ENCODE measurements at places on chromosomes 3 and 15.

- DNase-seq = no peak
Observed at GRCh38 chr3:57402675-57403074, 110.2 kb upstream of the ASB14 start.

GRCh38 chr3:176055836-176056235 lies 1141.4 kb downstream of the TBL1XR1 start:
- no peak for DNase-seq

DNA sequence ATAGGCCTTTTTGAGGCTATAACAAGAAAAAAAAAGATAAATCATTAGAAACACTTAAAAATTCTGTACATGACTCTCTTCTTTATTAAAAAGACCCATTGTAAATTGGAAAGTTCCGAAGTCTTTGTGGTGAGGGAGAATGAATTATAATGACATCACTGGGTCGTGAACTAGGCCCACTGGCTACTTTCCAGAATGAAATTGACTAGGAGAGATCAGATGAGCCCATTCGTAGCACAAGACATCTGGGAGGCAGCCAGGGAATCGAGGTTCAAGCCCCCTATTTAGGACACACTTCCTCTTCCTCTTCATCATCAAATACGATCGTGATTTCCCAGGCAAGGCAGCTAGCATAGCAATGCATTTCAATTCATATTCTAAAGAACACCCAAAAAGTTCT lies 889.8 kb upstream of the NR2F2 start:
- DNase-seq = no peak

- no peak for DNase-seq
Observed at GRCh38 chr3:69914395-69914794, 85.1 kb upstream of the SAMMSON start.

DNA sequence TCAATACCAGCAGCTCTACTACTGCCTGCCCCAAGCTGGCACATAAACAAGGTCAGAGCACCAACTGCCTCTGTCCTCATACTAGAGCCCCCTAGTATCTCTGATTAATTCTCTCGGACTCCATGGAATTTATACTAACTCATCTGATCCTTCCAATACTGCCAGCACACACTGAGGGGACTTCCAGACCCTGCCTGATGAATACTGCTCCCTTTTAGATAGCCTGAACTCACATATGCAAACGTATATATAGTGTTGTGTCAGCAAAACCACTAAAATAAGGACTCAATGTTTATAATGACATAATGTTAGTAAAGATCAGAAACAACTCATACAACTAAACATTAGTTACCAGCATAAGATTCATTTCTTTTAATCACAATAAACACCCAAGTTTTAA lies 25.0 kb downstream of the CEP70 start:
- DNase-seq = no peak

DNA sequence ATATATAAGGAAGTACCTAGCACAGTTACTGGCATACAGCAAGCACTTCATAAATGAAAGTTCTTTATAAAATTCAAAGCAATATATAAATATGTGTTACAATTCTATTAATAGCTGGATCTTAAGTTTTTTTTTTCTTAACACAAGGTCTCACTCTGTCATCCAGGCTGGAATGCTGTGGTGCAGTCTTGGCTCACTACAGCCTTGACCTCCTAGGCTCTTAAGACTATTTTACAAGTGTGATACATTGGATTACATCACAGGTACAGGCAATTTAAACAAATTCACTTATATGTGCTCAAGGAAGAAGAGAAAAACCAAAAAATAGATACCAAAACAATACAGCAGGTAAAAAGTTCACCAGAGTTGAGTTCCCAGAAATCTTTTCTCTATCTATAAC lies 60.6 kb downstream of the ZNF280D start:
- DNase-seq = no peak

DNA sequence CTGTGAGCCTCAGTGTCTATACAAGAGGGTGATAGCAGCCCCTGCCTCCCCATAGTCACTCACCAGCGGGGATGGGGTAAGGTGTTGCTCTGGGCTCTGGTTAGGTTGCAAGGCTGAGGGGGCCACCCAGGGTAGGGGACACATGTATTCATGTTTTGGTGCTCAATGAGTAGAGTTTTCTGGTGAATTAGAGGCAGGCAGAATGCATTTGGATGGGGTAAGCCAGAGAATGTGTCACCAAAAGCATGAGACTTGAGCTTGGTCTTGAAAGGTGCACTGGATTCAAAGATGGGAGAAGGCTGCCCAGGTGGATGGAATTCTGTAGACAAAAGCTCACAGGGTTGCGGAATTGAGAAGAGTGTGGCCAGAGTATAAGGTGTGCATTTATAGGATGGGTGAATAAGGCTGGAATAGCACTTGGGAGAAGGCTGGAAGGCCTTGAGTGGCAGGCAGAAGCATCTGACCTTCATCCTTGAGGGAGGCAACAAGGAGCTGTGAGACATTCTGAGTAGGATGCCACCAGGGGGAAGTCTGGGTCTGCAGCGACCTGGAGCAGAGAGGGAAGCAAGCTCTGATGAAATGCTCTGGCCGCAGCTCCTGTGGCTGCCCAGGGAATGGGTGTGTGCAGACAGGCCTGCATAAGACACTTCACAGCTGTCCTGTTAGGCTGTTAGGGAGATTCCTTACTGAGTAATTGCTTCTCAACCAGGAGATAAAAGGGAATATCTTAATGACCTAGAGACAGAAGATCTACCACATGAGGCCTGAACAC lies 149.6 kb downstream of the CHDH start:
- DNase-seq = peak; percentile 35

GRCh38 chr3:118765636-118766305 lies 268.9 kb downstream of the IGSF11 start:
- DNase-seq = no peak

- no peak for DNase-seq
Observed at GRCh38 chr3:126996905-126997304, 14.0 kb downstream of the PLXNA1 start.

DNA sequence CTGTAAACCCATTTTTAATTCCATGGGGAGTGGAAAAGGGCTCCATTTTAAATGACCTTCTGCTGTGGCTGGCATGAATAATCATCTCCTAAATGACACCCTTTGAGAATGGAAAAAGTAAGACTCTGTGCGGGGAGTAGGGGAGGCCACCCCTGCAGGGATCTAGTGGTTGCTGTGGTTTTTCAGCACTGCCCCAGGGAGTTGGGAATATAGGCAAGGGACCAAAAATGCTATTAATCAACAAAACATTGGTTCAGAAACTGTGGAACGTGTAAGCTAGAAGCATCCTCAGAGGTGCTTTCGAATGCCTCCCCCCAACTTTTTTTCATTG lies 30.1 kb upstream of the ADAMTS7 start:
- no peak for DNase-seq

DNA sequence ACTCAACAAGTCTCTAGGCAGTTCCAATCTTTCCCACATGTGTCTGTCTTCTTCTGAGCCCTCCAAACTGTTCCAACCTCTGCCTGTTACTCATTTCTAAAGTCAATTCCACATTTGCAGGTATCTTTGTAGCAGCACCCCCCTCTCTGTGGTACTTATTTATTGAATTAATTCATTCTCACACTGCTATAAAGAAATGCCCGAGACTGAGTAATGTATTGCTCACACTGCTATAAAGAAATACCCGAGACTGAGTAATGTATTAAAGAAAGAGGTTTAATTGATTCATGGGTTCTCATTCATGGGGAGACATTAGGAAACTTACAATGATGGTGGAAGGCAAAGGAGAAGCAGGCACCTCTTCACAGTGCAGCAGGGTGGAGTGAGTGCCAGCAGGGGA lies 1413.8 kb downstream of the SI start:
- DNase-seq = no peak

GRCh38 chr15:59819092-59819491 lies 130.0 kb upstream of the BNIP2 start:
- no peak for DNase-seq

DNA sequence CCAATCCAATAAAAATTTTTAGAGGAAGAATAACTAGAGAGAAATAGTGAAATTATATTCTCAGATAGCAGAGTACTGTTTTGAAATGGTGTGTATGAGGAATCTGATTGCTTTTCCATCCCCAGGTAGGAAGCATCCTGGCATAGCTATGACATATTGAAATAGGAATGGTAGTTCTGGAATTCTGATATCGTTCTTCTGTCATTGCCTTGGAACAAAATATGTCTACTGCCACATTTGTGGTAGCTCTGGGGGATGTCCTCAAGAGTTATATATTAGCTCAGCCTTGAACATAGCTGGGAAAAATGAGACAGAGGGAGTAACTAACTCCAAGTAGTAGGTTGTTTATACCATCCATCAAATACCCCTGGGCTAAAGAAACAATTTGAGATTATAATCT lies 950.7 kb downstream of the MCTP2 start:
- DNase-seq = no peak

- peak; percentile 31 for DNase-seq
Observed at GRCh38 chr3:172179680-172180399, 140.5 kb downstream of the FNDC3B start.

GRCh38 chr3:158313338-158313927 lies 203.5 kb downstream of the RSRC1 start:
- DNase-seq = peak; percentile 74

GRCh38 chr15:49315391-49315823 lies 107.6 kb upstream of the FGF7 start:
- no peak for DNase-seq

GRCh38 chr15:49622561-49622960 lies 1.7 kb downstream of the DTWD1 start:
- DNase-seq = peak; percentile 24

DNA sequence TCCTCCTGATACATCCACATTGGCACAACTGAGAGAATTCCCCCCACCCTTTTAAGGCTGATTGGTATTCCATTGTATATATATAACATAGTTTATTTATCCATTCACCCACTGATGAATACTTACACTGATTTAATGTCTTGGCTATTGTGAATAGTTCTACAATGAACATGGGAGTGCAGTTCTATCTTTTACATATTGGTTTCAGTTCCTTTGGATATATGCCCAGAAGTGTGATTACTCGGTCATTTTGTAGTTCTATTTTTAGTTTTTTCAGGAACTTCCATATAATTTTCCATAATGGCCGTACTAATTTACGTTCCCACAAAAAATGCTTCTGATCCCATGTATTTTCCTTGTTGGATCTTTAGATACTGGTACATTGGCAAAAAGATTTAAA lies 135.3 kb downstream of the FMN1 start:
- DNase-seq = no peak

- DNase-seq = no peak
Observed at GRCh38 chr3:29695201-29695600, 414.3 kb downstream of the RBMS3 start.

DNA sequence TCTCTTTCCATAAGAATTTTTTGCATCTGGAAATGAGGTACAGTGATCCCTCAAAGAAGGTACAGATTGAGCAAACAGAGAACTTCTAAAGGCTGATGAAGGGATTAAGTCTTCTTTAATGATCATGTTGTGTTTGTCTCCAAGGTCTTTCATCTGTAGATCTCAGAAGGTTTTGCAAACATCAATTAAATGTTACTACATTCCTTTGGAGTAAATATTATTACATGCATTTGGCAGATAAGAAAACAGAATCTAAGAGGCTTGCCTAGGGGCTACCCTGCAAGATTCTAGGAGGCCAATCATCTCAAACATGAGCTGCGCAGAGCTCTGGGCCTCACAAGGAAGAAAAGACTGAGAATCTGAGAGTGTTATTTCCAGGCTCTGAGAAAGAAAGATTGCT lies 70.9 kb upstream of the LPP start:
- DNase-seq = no peak

- no peak for DNase-seq
Observed at GRCh38 chr3:55454611-55455010, 32.5 kb downstream of the WNT5A start.

GRCh38 chr3:135090020-135090717 lies 295.1 kb downstream of the EPHB1 start:
- DNase-seq = no peak

GRCh38 chr3:36540888-36541518 lies 160.7 kb downstream of the STAC start:
- peak; percentile 6 for DNase-seq

DNA sequence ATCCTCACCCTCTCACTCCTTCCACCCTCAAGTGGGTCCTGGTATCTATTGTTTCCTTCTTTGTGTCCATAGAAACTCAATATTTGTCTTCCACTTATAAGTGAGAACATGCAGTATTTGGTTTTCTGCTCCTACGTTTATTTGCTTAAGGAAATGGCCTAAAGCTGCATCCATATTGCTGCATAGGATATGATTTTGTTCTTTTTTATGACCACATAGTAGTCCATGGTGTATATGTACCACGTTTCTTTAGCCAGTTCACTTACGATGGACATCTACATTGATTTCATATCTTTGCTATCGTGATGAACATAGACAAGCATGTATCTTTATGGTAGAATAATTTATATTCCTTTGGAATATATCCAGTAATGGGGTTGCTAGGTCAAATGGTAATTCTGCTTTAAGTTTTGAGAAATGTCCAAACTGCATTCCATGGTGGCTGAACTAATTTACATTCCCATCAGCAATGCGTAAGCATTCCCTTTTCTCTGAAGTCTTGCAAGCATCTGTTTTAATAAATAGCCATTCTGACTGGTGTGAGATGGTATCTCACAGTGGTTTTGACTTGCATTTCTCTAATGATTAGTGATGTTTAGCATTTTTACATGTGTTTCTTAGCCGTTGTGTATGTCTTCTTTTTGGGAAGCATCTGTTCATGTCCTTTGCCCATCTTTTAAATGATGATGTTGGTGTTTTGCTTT lies 650.2 kb downstream of the ZNF385D start:
- no peak for DNase-seq

- DNase-seq = no peak
Observed at GRCh38 chr15:77822631-77823230, 190.0 kb upstream of the LINGO1 start.

GRCh38 chr3:194212161-194212844 lies 76.4 kb downstream of the HES1 start:
- DNase-seq = no peak

GRCh38 chr3:154972951-154973350 lies 107.2 kb upstream of the MME start:
- DNase-seq = no peak

DNA sequence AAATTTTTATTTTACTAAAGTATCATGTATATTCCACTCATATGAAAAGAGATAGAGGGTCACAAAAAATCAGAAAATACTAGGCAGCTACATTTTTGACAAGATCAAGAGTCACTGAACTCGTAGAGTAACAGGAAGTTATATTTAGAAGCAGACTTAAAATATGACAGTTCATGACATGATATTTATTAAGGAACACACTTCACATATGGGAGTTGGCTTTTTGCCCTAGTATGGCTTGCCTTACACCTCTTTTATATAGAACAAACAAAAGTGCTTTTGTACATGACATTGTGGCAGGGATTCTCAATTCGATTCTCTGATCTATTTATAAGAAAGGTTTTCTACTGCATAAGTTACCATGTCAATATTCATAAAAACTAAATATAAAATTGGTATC lies 80.1 kb upstream of the GBE1 start:
- no peak for DNase-seq

DNA sequence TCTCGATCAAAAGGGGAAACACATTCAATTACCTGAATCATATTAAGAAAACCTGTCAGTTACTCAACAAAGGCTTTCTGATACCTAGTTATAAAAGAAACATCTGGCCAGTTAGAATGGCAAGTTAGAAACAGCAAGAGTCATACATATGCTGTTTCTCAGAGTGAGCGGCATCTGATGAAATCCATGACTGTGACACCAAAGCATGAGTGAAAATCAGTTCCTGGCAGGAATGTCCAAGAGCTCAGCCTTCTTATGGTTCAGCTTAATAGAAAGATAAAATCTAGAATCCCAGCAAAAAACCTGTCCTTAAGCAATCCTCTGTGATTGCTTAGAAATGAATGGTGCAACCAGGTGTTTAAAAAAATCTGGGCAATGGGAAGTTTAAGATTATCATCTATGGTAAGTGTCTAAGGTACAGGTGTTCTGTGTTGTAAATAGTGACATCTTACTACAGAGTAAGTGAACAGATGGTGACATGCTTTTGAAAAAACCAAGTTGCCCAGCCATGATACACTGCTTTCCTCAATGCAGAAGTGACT lies 18.8 kb downstream of the B4GALT4 start:
- no peak for DNase-seq

All from RPMI8226 (cell line).